ENCODE measurements at places on chromosomes 4 and X.

- no peak for DNase-seq
Observed at GRCh38 chrX:40988100-40988499, 97.1 kb upstream of the USP9X start.

DNA sequence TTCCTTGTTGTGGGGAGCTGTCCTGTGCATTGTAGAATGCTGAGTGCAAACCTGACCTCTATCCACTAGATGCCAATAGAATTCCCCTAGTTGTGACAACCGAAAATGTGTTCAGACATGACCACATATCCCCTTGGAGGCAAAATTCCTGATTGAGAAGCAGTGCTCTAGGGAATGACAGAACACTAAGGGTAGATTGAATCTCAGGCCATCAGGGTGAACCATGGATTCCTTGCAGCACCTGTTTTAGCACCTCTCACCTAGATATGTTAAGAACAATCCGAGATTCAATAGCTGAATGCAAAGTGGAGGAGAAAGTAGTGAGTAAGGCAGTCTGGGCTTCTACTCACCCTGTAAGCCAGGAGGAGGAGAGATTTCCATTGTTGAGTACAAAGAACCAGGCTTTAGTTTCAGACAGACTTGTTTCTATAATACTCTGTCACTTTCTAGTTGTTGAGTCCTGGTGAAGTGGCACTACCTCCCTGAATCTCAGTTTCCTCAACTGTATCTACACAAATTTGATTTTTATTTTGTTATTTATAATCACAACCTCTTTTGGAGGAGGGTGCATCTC is 111.0 kb upstream of the RAP2C start:
- no peak for DNase-seq

DNA sequence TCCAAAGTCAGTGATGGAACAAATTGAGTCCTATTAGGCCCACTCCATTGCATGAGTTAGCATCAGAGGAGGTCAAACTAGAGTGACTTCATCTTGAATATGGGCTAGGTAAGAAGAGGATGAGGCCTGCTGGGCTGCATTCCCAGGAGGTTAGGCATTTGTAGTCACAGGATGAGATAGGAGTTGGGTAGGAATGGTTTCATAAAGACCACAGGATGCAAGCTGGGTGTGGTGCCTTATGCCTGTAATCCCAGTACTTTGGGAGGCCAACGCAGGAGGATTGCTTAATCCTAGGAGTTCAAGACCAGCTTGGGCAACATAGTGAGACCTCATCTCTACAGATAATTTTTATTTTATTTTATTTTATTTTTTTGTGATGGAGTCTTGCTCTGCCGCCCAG is 26.8 kb downstream of the PDGFRA start:
- no peak for DNase-seq

- DNase-seq, result no peak
Observed at GRCh38 chr4:136751556-136751955, 780.7 kb downstream of the PCDH18 start.

DNA sequence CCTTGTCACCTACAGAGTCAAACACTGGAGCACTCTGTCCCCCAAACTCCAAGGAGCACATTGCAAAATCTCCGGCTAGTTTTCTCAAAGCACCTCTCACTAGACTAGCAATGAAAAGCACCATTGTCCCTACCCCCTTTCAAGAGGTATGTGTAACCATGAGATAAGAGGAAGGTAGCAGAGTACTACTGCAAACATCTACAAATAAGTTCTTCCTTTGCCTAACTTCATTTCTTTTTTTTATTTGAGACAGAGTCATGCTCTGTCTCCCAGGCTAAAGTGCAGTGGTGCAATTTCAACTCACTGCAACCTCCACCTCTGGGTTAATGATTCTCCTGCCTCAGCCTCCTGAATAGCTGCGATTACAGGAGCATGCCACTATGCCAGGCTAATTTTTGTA is 17.7 kb downstream of the PPP4R3C start:
- DNase-seq, result no peak

- DNase-seq, result no peak
Observed at GRCh38 chr4:85005865-85006377, 39.4 kb upstream of the WDFY3 start.

DNA sequence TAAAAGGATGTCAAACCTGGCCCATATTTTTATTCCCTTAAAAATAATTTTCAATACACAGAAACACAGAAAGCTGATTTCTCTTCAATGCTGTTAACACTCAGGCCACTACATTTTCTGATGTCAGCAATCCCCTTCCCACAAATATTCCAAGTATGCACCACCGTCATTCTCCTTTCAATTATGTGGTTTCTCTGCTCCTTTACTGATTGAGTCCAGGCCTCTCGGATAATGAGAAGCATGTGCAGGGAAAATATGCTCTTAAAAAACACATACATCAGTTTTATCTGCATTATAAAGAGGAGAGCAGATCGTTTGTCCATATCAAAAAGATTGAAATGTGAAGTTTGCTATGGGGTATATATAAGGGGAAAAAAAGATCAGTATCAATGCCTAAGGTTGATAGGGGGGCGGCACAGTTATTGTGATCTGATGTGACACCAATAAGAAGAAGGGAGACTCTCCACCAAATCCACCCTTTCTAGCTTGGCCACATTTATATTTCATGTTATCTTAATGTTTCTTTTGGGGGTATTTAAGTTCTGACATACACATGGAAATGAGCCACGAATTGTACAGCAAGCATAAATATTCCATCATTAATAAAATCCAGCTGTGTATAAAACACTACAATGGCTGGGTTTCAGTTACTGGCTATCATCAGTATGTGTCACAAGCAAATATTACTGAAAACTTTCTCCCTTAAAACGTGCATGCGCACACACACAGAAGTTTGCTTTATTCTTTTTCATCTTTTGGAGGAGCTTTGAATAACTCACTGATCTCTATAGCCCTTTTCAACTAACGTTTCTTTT is 6.4 kb downstream of the AMOT start:
- no peak for DNase-seq

GRCh38 chrX:7133050-7133440 is 14.5 kb upstream of the STS start:
- DNase-seq, result no peak

DNA sequence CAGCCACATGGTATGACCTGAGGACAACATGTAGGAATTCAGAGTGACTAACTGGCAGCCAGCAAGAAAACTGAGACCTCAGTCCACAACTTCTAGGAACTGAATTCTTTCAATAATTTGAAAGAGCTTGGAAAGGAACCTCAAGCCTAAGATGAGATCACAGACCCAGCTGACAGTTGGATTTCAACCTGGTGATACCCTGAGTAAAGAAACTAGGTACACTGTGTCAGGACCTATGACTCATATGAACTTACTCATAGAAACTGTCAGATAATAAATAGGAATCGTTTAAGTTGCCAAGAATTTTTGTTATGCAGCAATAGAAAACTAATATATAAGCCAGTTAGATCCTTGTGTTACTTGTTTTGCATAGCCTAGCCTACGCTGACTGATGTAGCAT is 102.4 kb upstream of the DCAF12L1 start:
- DNase-seq, result no peak

GRCh38 chrX:41728125-41728524 is 4.1 kb downstream of the GPR82 start:
- no peak for DNase-seq

DNA sequence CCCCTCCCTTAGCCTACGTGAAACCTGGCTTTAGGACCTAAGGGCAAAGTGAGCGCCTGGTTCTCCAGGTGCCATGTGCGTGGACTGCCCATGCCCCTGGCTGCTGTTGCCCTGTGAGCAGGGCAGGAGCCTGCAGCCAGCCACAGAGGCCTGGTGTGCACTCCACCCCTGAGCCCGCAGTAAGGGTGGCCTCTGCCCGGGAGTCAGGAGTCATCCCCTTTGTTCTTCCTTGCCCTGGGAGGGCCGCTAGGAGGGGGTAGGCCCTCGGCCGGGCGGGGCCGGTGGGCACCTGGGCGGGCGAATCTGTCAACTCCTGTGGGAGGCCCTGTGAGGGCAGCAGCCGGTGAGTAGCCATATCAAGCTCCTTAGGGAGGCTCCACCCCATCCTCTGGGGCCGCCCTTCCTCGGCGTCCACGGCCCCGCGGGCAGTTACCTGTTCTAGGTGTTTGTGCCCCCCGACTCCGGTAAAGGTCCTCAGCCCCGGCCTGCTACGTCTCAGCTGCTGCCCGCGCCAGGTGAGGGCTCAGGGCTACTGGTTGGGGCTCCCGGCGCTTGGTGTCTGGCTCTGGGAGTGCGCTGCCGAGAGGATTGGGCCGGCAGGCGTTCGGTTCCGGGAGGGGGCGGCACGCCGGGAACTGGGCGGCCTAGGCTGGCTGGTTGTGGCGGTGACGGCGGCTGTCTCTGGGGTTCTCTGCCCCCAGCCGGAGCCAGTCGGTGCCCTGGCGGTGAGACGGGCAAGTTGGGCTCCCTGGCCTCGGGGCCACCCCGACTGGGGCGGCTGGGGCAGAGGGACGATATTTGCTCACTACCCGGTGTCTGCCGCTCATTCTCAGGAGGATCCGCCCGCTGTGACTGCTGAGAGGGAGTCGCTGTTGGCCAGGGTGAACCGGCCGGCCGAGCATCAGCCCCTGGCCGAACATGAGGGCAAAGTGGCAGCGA is 1060.2 kb downstream of the TECRL start:
- DNase-seq, result no peak

DNA sequence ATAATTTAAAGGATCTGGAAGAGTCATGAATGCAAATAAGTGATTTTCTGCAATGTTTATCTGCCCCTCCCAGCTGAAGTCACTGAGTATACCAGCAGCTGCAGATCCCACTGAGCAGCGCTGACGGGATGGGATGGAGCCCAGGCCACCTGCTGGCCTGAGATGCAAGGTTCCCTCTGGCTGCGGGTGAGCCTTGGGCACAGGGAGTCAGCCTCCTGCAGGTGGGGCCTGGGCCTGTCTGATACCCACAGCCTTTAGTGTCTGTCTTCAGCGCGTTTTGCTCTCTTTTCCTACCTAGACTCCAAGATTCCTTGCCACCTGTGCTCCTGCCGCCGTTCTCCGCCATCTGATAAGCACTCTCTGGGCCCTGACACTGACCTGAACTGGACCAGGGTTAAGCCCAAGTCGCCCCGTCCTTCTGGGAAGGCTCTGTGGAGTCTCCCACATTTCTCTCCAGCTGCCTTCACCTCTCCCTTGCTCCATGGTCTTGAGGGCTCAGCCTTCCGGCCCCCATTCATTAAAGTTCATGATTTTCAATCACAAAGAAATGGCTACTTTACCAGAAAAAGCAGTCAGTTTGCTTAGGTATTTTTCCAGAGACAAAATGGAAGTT is 223.1 kb upstream of the FAT1 start:
- DNase-seq, result no peak

GRCh38 chr4:7590899-7591298 is 156.2 kb upstream of the PSAPL1 start:
- DNase-seq, result no peak

DNA sequence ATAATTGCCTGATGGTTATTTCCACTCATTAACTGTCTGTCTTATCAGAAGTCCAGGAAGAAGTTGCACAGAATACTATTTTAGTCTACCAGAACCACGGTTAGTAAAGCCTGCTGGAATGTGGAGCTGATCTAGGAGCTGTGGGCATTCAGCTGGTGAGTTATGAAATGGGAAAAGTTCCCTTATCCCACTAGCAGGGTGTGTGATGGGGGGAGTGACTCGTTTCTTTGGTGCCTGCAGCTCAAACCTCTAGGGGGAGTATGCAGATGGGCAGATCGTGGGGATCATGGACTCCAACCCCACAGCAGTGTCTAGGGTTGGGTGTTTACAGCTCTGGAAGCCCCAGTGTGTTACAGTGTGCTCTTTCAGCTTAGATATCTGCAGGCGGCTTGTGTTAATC is 305.7 kb upstream of the BOD1L1 start:
- no peak for DNase-seq

GRCh38 chr4:84968925-84969324 is 2.4 kb upstream of the WDFY3 start:
- DNase-seq, result no peak

- DNase-seq, result no peak
Observed at GRCh38 chr4:40980318-40980883, 230.6 kb downstream of the NSUN7 start.

DNA sequence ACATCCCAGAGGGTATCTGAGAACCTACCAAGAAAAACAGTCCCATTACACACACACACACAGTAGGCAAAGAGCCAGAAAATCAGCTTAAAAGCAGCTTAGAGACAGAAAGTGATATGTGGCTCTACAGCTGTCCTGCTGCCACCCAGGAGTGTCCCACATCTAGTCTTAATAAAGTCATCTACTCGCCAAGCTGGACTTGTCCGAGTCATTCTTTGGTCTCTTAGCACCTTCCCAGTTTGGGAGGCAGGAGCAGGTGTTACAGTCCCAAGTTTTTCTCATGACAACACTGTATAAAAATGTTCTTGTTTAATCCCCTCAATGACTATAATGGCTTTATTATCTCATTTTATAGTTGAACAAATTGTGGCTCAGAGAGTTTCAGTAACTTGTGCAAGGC is 252.5 kb upstream of the CASK start:
- no peak for DNase-seq

GRCh38 chr4:29372971-29373370 is 1347.2 kb upstream of the PCDH7 start:
- no peak for DNase-seq

DNA sequence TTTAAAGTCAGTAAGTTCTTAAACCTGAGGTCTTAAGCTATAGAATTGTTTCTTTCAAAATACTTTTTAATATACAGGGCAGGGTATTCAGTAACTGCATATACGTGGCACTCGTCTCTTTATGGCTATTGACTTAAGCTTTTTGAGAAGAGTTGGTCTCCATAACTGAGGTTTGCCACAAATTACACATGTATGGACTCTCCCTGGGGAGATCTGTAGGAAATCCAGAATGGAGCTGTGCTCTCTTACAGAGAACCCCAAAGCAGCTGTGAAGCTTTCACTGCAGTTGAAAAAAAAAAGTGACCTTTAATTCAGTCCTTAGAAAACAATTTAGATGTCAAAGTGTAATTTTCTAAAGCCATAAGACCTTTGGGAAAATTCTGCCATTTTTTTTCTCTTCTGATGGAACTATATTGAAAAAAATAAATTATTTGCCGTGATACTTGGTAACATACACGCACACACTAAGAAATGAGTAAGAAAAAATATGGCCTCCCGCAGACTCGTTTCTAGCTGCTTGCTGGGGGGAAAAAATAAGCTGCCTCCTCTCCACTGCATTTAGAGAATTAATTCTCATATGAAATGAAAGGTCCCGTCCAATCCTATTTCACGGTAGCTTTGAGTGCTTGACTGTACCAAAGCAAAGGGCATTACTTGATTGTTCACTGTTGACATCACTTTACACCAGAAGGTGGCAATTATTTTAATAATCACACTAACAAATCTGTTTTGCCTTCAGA is 159.4 kb upstream of the TENM3 start:
- DNase-seq, result no peak

GRCh38 chr4:44256414-44256813 is 192.2 kb downstream of the KCTD8 start:
- DNase-seq, result no peak

GRCh38 chr4:6548201-6548881 is 26.6 kb upstream of the MAN2B2 start:
- no peak for DNase-seq

DNA sequence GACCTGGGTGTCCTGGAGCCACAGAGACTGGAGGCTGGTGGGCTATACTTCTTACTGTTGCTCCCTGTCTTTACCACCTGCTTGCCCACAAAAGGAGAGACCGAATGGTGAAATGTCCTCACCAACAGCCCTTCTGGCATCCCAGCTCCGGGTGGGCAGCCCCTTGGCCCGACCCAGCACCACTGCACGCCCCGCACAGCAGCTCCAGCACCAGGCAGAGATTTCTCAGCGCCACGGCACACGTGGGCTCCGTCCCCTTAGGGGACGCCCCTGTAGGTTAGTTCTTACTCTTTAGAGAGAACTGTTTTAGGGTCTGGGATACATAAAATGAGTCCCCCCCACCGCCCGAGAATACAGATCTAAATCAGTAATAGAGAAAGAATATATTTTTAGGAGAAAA is 158.4 kb upstream of the MAB21L2 start:
- DNase-seq, result no peak
